Activated naive CD4-positive, alpha-beta T cell treated with anti-CD3 and anti-CD28 coated beads, Interleukin-2, amount 50 U/mL, for 72 hours (primary cell): ENCODE measurements at places on chromosomes 5 and 9. TPM values are rescaled to one million over a fixed set of nuclear protein-coding genes. Genes with fewer than 3 reads are reported as not detected.

The SLCO4C1 gene
- total RNA-seq, result 0.07 TPM

The ORM2 gene
- not detected for total RNA-seq

The AQP3 gene
- total RNA-seq, result 3.8 TPM

The PTBP3 gene
- 91.8 TPM for total RNA-seq

The SHISAL2B gene
- total RNA-seq, result not detected

The PCDHGA12 gene
- total RNA-seq, result 0.16 TPM

The RBM22 gene
- 104 TPM for total RNA-seq

The ANKRD31 gene
- total RNA-seq, result 0.34 TPM

The TOMM5 gene
- total RNA-seq, result 123 TPM

The TICAM2 gene
- total RNA-seq, result 0.91 TPM

The SAXO1 gene
- total RNA-seq, result 0.05 TPM

The TUT7 gene
- total RNA-seq, result 33.7 TPM

The GLRA1 gene
- not detected for total RNA-seq

The FAM169A gene
- total RNA-seq, result 7.8 TPM

The HTR1A gene
- total RNA-seq, result not detected
